ENCODE measurements at places on chromosomes 7 and 10. TPM values are rescaled to one million over a fixed set of nuclear protein-coding genes. Genes with fewer than 3 reads are reported as not detected.

Gene FXYD4
- total RNA-seq, result not detected

Gene OR2A42
- under 0.01 TPM for total RNA-seq

Gene TFAM
- 30.2 TPM for total RNA-seq

Gene GRM3
- not detected for total RNA-seq

Gene EBLN1
- total RNA-seq, result not detected

Gene PRRT4
- total RNA-seq, result 0.27 TPM

Gene FGFR2
- not detected for total RNA-seq

Gene EIF3A
- 64.1 TPM for total RNA-seq

Gene PMS2
- total RNA-seq, result 10.2 TPM

Gene ATE1
- total RNA-seq, result 15.9 TPM

Gene LBX1
- total RNA-seq, result not detected

Gene EDRF1
- total RNA-seq, result 13.2 TPM

Gene SEMA3A
- under 0.01 TPM for total RNA-seq

Gene CLCN1
- total RNA-seq, result 0.54 TPM

Gene MUC12
- total RNA-seq, result 0.27 TPM

Gene PAX4
- total RNA-seq, result not detected

Gene ZNF425
- total RNA-seq, result 3.0 TPM

Gene TNS3
- 67.3 TPM for total RNA-seq

Gene TRDMT1
- 8.9 TPM for total RNA-seq

Gene STEAP2
- total RNA-seq, result under 0.01 TPM

Gene FRMD4A
- 0.54 TPM for total RNA-seq

Gene C7orf57
- total RNA-seq, result 0.27 TPM

Gene CAMK1D
- 25.6 TPM for total RNA-seq

Gene CUBN
- 3.2 TPM for total RNA-seq

Gene SPAM1
- not detected for total RNA-seq

Gene GNB2
- total RNA-seq, result 121 TPM

Gene CDK14
- 7.5 TPM for total RNA-seq

Gene NEURL1
- total RNA-seq, result 6.7 TPM

Gene CPA1
- not detected for total RNA-seq

Gene NEUROD6
- not detected for total RNA-seq

Gene FOXI2
- total RNA-seq, result 0.54 TPM

Gene RELN
- not detected for total RNA-seq

Gene ITIH2
- not detected for total RNA-seq

Gene SP4
- 17.5 TPM for total RNA-seq

Gene CYP2C8
- total RNA-seq, result 0.27 TPM
